ENCODE measurements at places on chromosomes 12 and 14. TPM values are rescaled to one million over a fixed set of nuclear protein-coding genes. Genes with fewer than 3 reads are reported as not detected.

GRCh38 chr14:79829405-79830166 lies 381.7 kb downstream of the DIO2 start:
- no peaks in the 10 kb centered on the region for H3K36me3 ChIP-seq
- no peak for DNase-seq
- no peak overlapping the region for H3K4me3 ChIP-seq
- no peak overlapping the region for H3K27ac ChIP-seq
- H3K27me3 ChIP-seq: no peaks in the 10 kb centered on the region

GRCh38 chr14:61406198-61406597 lies 84.8 kb downstream of the PRKCH start:
- H3K4me1 ChIP-seq: no peaks in the 10 kb centered on the region
- H3K4me3 ChIP-seq: no peak overlapping the region
- no peaks in the 10 kb centered on the region for H3K27me3 ChIP-seq
- no peak overlapping the region for H3K27ac ChIP-seq

- H3K27me3 ChIP-seq: no peaks in the 10 kb centered on the region
- H3K27ac ChIP-seq: no peak overlapping the region
- no peaks in the 10 kb centered on the region for H3K36me3 ChIP-seq
Measured at GRCh38 chr12:19998411-19998810, 369.9 kb upstream of the PDE3A start.

GOLT1B gene
- 67.2 TPM for total RNA-seq

ZNF891 gene
- 2.9 TPM for total RNA-seq

GRCh38 chr12:46187023-46187422 lies 81.8 kb downstream of the SLC38A1 start:
- no peaks in the 10 kb centered on the region for H3K27me3 ChIP-seq
- DNase-seq: no peak
- peaks cover 28% of the 10 kb centered on the region for H3K36me3 ChIP-seq

- no peaks in the 10 kb centered on the region for H3K27me3 ChIP-seq
- no peak overlapping the region for H3K4me3 ChIP-seq
- H3K27ac ChIP-seq: no peak overlapping the region
- DNase-seq: no peak
Measured at GRCh38 chr14:93663317-93663716, 125.0 kb downstream of the PRIMA1 start.

Measured in endodermal cell (in vitro differentiated cells).